ENCODE measurements at places on chromosomes 13 and 19.

DNA sequence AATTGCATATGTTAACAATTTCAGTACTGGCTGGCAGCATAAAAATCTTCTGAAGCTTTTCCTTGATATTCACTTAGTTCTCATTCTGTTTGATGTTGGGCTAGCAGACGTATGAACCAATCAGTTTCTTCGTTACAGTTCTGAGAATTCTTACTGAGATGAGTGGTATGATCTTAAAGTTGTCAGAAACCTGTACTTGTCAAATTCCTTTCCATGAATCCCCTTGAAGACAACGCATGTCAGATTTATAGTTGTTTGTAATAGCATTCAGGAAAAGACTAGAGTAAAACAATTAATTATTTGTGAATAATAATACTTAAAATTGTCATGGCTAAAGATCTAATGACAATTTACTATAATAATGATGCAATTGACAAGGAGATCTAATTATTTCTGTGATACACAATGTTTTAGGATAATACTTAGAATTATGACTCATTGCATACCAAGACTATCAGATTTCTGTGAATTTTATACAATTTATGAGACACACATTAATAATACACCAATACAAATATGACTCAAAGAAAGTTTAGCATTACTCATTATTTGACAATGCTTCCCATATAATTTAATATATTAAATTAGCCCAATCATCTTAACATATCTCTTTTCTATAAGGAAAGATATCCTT lies 447.2 kb downstream of the RFC3 start:
- DNase-seq = no peak

DNA sequence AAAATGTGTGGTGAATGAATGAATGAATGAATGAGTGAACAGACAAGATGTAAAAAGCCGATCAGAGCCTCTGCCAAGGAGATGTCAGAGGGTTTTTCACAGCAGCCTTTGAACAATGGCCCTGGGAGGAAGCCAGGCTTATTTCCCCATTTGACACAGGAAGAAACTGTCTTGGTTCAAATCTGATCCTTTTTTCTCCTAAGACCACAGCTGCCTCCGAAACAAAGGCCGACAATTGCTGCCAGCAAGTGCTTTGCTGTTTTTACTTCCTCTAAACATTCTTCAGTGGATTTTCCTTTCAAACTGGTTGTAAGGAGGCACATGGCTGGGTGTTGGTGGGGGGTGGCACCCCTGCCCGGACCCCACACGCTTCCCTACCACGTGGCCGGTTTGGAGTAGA lies 44.2 kb upstream of the HOMER3 start:
- DNase-seq = no peak

DNA sequence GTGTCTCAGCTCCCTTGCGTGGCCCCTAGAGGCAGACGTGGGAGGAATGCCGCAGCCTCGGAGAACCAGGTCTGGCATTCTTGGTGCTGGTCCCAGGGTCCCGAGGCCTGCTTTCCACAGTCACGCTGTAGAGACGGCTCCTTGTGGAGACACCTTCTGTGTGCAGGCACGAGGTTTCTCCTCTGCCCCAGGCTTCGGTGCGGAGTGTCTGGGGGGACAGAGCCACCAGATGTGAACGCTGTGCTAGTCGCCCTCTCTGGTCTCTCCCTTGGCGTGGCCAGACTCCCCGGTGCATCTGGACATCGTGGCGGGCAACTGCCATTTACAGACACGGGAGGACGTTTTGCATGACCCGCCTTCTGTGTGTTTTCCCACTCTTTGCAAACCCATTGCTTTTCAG lies 7.5 kb upstream of the TMEM255B start:
- DNase-seq = no peak

DNA sequence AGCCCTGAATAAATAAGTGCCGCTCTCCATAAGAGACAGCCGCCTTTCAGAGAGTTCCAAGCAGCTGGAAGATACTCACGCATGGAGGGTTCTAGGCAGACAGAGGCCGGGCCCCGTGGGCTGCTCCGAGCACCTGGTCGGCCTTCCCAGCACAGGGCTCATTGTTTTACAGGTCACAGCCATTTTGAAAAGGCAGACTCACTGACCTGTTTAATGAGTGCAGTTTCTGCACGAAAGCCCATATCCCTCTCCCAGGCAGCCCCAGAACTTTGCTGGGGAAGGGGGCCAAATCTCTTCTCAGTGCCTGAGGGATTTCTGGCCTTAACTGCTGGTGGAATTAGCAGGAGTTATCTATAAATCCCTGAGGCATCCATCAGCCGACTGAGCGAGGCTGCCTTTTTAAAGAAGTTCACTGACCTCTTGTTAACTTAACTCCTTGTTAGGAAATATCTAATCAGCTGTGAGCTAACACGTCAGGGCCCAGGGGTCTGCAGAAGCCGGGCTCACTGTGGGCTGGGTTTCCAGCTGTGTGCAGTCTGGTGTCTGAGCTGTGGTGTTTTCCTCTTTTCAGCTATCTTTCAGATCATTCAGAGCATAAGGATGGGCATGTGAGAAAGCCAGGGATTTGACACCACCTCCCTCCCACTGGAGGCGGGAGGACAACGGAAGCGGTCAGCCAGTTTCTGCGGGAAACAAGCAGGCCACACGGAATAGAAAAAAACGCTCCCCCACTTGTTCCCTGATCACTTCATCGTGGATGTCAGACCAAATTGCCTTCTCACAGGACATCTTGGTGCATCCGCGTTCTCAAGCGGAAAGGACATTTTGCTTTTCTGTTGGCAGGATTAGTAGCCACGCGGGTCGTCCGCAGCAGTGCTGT lies 23.3 kb downstream of the SERP2 start:
- no peak for DNase-seq

GRCh38 chr13:112747256-112747655 lies 57.4 kb downstream of the ATP11A start:
- DNase-seq = no peak

DNA sequence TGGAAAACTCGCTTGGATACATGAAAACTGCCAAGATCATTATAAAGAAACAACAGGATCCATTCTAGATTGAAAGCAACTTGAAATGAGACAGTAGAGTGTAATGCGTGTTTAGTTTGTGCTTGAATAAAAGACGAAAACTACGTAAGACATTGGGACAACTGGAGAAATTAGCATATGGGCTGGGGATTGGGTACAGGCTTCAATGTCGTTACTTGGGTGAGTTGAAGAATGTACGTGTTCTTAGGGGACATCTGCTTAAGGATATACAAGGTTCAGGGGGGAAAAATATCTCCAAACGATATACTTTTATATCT lies 471 bp upstream of the ERVK3-1 start:
- no peak for DNase-seq

DNA sequence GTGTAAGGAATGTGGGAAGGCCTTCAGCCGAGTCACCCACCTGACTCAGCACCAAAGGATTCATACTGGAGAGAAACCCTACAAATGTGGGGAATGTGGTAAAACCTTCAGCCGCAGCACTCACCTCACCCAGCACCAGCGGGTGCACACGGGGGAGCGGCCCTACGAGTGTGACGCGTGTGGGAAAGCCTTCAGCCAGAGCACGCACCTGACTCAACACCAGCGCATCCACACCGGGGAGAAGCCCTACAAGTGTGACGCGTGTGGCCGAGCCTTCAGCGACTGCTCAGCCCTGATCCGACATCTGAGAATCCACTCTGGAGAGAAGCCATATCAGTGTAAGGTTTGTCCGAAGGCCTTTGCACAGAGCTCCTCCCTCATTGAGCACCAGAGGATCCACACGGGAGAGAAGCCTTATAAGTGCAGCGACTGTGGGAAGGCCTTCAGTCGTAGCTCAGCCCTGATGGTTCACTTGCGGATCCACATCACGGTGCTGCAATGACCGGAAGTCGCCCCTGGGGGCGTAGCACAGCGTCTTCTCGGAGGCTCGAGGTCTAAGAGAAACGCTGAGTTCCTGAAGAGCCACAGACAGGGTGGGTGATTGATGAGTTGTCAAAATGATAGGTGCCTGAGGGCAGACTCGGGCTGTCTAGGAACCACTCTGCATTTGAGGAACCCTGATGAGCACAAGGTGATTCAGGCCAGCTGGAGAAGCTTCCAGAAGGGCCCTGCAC lies 12.2 kb downstream of the ZSCAN22 start:
- DNase-seq = no peak

DNA sequence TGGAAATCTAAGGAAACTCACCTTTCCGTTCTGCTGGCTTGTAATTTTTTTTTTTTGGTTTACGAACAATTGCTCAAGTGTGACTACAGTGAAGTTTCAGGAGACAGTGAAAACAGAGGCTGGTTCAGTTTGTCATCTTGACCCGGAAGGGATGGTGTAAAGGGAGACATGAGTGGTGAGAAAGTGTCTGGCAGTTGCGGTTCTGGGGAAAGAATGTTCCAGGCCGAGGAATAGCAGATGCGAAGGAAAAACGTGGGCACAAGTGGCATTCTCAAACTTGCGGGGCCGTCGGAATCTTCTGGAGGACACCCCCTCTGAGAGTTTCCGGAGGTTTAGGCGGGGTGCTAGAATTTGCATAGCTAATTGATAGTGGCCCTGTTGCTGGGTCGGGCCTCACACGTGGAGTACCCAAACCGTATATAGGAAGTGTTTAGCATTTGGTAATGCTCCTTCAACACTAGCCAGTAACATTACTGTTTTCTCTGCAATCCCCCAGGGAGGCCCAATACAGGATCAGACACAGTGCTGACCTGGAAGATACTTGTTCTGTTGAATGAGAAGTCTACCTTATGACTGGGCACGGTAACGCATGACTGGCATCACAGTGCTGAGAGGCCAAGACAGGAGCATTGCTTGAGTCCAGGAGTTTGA lies 2.8 kb upstream of the TNFSF9 start:
- DNase-seq = no peak

- DNase-seq = no peak
Observed at GRCh38 chr13:107459430-107459829, 755.9 kb downstream of the LIG4 start.

GRCh38 chr19:14979476-14980255 lies at the start of gene SLC1A6:
SLC1A6 (minus strand) TSS chr19:14979864; CDS start chr19:14972910, 6,954 bp downstream.
- no peak for DNase-seq

DNA sequence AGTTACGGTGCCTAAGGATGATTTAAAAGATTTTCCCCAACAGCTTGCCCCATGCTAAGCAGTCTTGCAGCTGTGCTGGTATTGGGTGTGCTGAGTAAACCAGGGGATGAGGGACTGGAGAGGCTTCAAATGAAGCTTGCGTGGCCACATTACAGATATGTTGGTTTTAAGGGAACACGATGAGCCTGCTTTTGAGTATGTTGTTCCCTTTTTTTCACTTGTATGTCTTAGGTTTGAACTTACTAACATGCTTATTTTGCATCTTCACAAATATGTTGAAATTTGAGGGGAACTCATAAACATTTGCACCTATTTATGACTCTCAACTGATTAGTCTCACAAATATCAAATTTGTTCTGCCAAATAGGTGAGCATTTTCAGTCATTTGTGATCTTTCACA lies 2.0 kb upstream of the IL17D start:
- no peak for DNase-seq

DNA sequence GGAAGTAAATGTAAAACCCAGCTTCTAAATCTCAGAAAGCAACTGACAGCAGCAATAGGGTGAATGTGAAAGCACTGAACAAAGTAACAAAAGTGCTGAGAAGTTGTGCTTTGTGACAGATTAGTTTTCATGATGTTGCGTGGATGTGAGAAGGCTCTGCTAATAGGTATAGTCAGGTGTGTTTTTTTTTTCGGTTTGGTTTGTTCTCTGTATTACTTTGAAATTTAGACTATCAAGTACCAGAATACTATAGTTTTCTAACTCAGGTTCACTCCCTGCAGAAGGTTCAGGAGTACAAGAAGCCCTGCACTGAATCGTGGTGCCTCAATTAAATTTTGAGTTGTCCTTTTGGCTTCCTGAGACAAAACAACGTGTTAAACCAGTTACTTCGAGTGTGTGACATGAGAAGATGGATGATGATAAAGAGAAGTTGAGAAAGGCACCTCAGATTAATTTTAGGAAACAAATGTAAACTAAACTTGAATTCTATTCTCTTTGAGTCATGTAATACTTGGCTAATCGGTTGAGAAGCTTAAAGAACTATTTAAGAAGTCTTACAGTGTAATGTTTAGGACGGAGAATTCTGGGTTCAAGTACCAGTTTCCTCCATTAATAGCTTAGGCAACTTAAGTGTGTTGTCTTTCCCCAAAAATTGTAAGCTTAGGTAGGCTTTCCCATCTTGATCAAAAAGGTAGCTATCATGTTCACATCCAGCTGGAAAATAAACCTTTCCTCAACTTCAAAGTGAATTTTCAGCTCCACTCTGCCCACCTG lies 10.3 kb downstream of the MIR17HG start:
- no peak for DNase-seq

DNA sequence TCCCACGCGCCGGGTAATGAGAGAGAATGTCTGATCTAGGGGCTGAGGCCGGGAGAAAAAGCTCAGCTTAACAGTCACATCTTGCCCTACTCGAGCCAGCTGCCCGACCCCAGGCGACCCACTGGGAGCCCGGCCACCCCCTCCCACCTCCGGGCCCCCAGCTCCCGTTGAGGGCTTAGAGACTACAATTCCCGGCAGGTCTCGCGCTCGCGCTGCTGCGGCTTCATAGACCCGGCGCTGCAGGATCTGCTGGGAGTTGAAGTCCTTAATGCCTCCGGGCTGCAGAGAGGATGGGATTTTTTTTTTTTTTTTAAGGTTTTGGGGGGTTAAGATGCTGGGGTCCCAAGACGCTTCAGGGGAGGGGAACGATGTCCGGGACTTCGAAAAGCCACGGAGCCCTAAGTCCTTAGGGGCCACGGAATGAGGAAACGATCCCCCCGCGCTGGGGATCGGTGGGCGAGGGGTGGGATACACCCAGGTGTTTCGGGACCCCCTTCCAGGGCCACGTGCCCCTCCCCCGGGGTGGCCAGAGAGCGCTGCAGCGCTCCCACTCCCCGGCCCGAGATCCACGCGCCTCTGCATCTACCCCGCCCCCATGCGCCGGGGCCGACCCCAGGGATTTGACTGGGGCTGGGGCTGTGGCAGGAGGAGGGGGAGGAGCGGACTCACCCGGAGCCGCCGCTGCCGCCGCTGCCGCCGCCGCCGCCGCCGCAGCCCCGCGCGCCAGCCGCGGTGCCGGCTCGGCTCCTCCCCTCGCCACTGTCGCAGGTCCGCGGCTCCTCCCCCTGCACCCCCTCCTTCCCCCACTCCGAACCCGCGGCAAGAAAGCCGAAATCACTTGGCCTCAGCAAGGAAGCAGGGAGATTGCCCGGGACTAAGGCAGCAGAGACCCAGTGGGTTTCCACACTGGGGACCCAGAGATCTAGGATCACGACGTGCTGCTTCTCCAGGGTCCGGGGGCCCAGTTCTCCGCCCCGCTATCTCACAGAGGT lies at the start of gene SYT3:
Gene SYT3, minus strand, starts transcription at position 761 of the 992 bp plus-strand sequence. CDS start 2,470 bp downstream, outside the sequence.
- DNase-seq = no peak

DNA sequence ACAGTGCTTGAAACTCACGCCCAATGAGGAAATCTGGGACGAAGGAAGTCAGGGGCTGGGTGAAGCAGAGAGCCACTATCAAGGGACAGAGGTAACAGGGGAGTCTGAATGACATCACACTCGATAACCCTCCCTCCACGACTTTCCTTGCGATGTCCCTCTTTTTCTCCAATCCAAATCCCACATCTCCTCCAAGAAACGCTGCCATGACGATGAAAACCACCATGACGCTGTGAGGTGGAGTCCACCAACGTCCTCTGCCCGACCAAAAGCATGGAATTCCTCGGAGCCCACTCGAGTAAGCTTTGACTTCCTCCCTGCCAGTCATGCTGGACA lies 967 bp downstream of the REXO1 start:
- no peak for DNase-seq

- DNase-seq = no peak
Observed at GRCh38 chr19:43809762-43810696, 7.8 kb upstream of the LYPD5 start.

- no peak for DNase-seq
Observed at GRCh38 chr13:113948034-113948742, 25.7 kb downstream of the C13orf46 start.
